ENCODE measurements at places on chromosomes 6 and 20.

DNA sequence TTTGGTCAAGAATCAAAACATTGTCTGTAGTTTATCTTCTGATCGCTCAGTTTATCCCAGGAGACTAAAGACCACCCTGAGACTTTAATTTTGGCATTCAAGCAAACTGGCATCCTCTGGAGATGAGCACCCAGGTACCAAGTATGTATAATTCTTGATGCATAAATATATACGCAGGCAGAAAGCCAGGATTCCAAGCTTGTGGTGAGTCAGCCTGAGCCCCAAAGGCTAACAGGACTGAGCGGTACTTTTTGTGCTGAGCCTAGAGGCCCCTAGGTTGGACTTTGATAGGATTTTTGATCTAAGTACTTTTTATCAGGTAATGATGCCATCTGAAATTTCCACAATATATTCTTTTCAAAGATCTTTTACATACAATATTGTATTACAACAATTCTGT is 301.3 kb downstream of the TFAP2B start:
- DNase-seq = no peak

DNA sequence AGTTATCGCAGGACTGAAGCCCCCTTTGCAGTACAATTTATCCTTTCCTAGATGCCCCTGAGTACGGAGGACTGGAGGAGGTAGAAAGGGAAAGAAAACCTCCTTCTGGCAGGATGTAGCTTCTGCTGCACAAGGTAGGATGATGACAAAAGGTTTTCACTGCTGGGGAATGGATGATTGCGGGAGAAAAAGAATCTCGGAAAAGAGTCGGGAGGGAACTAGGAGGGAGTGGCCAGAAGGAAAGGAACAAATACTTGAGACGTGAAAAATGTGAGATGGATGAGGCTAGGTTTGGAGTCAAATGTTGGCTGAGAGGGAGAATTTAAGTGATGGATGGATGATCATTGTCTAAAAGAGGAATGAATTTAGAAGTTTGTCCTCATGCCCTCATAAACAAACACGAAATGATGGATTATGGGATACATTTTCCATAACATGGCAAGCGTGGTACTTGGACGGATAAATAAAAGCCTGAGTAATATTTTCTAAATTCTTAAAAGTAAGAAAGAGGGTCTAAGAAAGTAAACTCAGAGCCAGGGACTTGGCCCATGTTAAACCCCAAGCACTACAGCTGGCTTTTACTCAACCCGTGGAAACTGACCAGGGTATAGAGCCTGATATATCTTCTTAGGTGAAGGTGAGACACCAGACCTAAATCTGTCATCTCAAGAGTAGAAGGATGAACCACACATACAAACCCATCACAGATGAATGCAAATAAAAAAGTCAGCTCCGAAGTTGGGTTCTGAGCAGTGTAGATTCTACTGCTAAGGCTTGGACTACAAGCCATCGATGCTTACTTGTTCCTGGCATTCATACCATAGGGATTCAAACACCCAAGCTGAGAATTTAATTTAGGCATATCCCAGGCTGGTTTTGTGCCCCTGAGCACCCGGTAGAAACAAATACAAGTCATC is 72.4 kb downstream of the HFE start:
- DNase-seq = no peak

DNA sequence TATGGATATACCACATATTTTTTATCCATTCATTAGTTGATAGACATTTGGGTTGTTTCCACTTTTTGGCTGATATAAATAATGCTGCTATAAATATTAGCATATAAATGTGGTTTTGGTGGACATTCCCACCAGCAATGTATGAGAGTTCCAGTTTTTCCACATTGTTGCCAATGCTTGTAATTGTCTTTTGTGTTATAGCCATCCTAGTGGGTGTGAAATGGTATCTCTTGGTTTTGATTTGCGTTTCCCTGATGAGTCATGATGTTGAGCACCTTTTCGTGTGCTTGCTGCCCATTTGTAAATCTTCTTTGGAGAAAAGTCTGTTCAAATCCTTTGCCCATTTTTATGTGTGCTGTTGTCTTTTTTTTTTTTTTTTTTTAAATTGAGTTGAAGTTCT is 54.4 kb downstream of the DHX35 start:
- no peak for DNase-seq

DNA sequence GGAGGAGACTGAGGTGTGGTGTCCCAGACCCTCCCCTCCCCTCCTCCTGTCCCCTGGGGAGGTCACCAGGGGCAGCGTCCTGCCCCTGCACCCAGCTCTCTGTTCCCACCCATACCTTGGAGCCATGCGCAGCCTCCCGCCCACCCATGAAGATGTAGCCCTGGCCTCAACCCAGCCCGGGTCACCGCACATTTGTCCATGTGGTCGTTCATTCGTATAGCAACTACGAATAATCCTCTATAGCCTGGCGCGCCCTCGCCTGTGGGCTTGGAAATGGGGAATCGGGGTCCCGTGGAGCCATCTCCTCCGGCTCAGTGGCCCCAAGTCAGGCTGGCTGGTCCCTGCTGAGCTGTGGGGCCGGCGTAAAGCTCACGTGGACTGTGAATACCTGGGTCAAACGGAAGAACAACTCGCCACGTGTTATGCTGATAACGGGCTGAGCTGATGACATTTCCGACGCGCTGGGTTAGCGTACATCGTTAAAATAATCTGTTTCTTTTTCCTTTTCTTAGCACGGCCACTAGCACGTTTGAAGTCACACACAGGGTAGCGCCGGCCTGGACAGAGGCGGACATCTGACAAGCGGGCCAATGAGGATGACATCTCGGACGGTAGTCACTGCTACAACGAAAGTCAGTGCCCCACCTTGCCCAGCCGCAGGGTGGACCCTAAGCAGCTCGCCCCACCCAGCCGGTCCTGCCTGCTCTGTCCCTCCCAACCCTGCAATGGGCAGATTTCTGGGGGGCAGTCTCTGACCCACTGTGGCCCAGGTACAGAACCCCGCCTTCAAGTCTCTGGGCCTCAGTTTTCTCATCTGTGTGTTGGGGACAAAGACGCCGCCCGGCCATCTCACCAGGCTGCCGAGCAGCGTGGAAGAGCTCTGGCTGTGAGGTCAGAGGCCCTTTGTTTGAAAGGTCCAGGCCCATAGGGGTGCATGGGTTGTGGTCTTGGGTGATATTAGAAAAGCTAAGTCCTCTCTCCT is 19.8 kb upstream of the RBBP8NL start:
- DNase-seq = no peak

GRCh38 chr6:148523551-148523950 is 180.9 kb downstream of the SASH1 start:
- DNase-seq = no peak

DNA sequence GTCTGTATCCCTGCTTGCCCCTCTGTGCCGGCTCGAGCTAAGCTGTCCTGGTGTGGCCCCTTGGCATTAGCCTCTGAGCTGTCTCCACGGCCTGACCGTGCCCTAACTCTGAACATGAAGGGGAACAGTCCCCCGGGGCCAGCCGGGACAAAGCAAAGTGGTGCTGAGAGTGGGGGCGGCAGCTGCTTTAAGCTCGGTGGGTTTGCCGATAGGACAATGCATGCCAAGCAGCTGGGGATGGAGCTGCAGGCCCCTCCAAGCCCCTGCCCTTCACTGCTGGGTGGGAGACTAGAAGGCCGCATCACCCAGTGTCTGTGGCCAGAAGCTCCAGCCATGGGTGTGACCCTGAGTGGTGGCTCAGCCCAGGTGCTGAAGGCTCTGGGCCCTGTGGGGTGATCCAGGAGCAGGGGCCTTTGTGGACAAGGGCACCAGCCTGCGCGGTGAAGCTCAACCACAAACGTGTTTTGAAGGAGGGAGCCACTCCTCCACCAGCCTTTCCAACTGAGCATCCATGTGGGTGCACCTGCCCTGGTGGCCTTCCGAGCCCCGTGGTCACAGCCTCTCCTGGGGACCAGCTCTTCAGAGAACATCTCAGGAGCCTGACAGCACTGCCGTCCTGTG is 242.5 kb downstream of the ERMARD start:
- no peak for DNase-seq

GRCh38 chr6:135438907-135439535 is 58.5 kb downstream of the AHI1 start:
- no peak for DNase-seq

DNA sequence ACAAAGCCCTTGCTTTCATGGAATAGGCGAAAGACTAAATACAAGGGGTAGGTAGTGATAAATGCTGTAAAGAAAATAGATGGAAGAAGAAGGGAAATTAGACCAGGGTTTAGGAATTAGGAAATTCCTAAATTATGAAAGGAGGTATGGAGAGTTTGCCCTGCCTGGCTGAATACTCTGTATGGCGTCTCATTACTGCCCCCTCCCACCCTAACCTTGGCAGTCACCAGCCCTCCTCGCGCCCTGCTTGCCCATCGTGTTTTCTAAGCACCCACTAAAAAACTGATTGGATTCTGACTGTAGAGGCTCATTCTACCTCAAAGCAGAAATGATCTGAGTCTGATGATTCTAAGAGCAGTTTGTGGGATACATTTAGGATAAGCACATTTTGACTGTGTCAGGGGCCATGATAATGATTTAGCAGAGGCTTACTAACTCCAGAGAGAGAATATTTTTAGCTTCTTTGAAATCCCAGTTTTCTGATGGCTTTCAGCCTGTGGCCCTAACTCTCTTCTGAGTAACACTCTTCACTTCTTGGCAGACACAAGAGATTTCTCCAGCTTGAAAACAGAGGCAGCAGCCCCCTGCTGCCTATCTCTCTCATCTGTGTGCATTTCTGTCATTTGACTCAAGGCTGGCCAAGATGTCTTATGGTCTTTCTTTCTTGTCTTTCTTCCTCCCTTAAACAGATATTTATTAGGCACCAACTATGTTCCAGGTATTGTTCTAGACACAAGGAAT is 1.4 kb upstream of the CHD6 start:
- no peak for DNase-seq

DNA sequence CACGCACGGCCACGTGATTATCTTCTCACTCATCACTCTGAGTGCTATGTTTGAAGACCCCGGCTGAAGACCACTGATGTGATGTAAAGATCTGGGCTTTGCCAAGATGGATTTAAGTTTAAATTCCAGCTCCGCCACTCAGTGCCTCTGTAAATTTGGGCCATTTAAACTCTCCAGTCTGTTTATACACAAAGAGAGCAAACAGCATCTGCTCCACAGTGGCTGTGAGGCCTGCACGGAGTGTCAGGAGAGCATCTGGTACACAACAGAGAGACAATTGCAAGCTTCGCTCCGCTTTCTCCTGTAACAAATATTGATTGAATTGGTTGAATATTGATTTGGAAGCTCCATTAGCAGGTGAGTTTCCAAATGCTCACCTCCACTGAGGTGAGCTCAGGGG is 80.5 kb upstream of the FRMD1 start:
- DNase-seq = no peak

DNA sequence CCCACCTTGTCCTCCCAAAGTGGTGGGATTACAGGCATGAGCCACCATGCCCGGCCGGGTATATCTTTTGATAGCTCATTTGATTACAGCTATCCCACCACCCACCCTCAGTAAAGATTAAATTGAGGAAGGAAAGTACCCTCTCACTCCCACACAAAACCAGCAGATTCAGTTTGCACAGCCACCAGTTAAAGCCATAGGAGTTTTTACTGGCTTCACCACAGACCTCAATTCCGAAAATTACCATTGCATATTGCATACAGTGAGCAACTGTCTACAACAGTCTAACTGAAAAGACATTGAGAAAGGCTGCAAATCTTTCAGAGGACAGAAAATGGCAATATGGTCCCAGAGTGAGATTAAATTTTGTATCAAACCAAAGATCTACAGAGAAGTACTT is 34.9 kb downstream of the ESF1 start:
- DNase-seq = no peak

DNA sequence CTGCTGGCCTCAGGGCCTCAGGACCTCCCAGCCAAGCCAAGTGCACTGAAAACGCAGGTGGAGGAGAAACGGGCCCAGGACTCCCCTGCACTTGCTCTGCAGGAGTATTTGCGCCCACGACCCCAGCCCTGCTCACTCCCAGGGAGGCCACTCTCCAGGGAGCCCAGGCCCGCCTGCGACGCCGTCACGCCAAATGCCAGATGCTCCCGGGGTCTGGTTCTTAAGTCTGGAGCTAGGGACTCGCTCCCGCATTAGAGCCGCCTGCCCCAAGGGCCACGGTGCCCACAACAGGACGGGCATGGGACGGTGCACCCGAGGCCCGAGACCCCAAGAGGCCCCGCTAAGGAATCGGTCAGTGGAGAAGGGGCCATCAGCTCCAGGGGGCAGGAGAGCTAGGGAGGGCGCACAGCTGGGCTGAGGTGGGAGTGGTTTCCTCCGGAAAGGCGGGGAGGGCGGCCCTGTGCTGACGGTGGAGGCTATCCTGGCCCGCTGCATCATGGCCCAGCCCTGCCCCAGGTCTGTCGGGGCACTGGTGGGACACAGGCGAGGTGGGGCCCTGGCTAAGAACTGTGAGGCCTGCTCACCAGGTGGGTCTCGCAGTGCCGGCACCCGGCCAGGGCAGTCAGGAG is 44.1 kb upstream of the CHRNA4 start:
- no peak for DNase-seq

GRCh38 chr20:15005300-15005986 is 668.0 kb upstream of the FLRT3 start:
- no peak for DNase-seq

DNA sequence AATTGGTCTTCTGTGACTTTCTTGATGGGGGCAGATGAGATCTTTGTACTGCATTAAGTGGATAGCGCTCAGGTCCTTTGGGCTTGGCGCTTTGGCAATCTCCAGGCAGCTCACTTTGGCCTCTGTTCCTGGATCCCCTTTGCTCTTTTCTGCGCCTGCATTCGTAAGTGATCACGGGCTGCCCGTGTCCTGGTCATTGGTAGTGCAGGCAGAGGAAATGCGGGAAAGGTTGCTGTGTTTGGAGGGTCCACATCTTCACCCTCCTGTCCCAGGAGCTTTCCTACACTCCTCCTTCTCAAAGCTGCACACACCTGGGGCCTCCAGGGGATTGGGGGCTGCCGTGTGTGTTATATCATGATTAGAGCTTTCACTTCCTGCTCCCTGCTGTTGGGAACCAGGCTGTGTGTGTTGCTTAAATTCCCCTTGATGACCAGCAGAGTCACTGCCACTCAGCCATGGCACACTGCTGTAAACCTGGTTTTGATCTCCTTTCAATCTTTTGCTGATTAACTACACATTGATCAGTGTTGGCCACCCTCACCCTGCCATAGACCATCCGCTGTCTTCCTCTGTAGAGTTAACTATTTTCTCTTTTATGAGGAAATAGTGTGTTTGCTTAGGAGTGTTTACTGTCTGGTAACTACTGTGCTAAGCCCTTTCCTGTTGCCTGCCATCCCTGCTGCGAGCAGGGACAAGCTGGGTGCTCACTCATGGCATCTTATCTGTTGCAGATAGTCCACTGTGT is 13.0 kb upstream of the SNHG17 start:
- DNase-seq = no peak

GRCh38 chr6:56640374-56640773 is 2.3 kb downstream of the DST start:
- no peak for DNase-seq

DNA sequence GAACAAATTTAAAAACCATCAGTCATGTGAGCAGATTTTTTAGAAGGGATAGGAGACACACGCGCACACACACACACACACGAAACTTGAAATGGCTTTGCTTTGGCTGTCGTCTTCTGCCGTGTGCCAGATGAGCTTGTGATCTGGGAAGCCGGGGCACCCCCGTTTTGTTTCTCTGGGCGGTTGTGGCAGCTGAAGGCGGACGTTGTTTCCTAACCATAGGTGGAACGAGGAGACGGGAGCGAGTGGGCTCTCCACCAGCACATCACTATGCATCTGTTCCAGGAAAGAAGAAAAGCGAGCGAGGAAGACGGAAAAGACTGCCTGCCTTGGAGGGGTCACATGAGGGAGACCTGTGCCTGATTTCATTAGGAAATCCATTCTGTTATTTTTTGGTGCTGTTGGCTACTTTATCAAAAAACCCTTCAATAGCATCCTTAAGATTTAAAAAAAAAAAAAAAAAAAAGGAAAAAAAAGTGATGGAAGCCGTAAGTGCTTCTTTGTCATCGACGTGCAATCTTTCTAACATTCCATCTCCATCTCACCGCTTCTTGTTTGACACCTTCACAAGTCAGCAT is 142.1 kb downstream of the DTNBP1 start:
- no peak for DNase-seq
